ENCODE measurements at places on chromosomes 2 and 18.

- DNase-seq = peak; percentile 60
These were observed 10.6 kb downstream of the CFLAR start for GRCh38 chr2:201126308-201127151.

DNA sequence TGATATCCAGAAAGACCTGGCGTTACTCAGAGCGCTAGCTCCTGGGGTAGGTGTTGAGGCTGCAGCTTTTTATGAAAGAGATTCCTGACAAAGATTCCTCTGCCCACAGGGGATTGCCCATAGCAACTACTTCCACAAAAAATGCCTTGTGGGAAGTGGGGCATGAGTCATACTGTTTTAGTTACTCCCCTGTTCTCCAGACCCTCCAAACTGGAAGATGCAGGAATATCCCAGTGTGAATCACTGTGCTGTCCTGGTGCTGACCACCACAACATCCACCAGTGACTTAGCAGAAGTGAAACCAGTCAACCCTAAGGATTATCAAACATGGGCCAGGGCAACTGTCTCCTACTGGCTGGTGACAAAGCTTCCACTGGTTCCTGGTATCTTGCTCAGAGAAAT, 61.8 kb downstream of the CDH2 start:
- DNase-seq = peak; percentile 87

- no peak for DNase-seq
These were observed 187.8 kb upstream of the RAB6C start for GRCh38 chr2:129791712-129792111.

- DNase-seq = peak; percentile 28
These were observed 48.4 kb downstream of the LRRTM1 start for GRCh38 chr2:80255918-80256781.

GRCh38 chr2:160165996-160166395, 34.1 kb downstream of the ITGB6 start:
- DNase-seq = no peak

DNA sequence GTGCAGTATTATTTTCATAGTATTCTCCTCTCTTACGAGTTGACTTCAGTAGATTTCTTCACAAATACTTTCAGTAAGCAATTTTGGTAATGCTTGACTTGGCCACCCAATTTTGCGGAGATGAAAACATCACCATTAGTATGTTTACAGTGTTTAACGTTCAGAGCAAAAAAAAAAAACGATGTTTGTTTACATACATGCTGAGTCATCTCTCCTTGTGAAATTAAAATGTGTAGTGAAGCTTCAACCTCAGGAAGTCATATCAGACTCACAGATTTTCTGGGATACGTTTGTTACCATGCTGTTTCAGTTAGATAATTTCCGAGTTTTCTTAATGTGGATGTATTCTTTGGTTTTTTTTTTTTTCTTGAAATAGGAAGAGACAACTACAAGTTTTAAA, 100.1 kb downstream of the CTNNA2 start:
- DNase-seq = no peak

GRCh38 chr18:11177382-11177781, 28.0 kb upstream of the PIEZO2 start:
- no peak for DNase-seq

DNA sequence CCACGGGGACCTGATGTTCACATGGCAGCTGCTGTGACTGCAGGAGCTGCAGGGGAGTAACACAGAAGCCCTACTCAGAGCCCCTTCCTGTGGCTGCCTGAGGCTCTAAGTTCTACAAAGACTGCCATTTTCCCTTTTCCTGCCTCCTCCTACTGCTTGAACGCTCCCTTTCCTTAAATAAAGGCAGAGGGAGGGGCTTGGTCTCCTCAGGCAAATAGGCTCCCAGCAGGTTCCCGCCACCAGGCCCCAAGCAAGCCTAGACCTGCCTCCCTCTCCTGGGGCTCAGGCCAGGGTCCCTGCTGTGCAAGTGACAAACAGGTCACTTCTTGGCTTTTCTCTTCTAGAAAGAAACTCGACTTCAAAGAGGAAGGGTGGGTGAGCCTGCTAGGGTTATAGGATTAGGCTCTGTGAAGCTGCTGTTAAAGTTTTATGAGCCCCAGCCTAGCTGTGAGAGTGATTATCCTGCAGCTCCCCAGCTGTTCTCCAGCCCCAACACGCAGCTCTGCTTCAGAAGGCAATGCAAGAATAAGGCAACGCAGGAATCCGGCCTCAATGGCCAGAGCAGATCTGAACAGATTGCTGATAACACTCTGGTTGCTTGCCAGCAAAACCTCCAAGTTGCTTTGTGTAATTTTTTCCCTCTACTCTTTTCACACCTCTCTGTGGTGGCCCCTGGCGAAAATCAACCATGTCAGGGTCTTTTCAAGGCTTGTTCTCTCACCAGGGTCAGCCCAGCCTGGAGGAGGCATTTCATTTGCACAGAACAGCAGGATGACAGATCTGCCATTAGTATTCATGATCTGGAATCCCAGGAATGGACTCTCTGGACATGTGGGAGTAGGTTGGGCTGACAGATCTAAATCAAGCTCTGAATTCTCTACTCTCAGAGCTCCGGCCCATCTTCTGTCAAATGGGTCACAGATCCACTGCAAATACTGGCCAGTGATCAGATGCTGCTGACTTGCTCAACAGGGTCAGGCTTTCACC, 71.3 kb downstream of the MRO start:
- DNase-seq = no peak
